ENCODE measurements at places on chromosomes 2 and 18.

DNA sequence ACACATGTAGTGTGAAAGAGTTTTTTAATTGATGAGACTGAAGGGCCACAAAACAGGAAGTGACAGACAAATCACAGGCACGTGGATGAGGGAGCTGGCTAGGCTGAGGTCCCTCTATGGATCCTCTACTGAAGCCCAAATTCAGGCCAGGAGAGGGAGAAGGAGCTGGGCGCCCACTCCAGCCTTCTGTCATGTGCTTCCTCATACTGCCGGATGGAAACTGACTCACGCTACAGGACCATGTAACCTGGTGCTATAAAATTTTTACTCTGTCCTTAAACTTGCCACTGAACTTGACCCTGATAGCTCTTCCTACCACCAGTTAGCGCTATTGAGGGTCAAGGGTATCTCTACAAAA, 31.3 kb downstream of the PSTPIP2 start:
- no peak for DNase-seq

GRCh38 chr2:217725409-217725808, 277.4 kb downstream of the TNS1 start:
- no peak for DNase-seq

GRCh38 chr2:9760069-9760901, 83.0 kb upstream of the TAF1B start:
- no peak for DNase-seq

DNA sequence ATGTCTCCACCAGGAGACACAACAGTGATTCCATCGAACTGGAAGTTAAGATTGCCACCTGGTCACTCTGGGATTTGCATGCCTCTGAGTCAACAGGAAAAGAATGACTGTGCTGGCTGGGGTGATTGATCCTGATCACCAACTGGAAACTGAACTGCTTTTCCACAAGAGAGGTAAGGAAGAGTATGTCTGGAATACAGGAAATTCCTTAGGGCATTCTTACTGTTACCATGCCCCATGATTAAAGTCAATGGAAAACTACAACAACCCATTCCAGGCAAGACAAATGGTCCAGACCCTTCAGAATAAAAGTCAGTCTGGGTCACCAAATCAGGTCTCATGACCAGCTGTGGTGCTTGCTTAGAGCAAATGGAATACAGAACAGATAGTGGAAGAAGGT, 12.0 kb upstream of the DDX1 start:
- no peak for DNase-seq
